ENCODE measurements at places on chromosomes 3 and 15.

- no peak for DNase-seq
Observed at GRCh38 chr3:139687431-139687830, 9.7 kb upstream of the NMNAT3 start.

GRCh38 chr15:32837935-32838334, 120.1 kb downstream of the GREM1 start:
- no peak for DNase-seq

DNA sequence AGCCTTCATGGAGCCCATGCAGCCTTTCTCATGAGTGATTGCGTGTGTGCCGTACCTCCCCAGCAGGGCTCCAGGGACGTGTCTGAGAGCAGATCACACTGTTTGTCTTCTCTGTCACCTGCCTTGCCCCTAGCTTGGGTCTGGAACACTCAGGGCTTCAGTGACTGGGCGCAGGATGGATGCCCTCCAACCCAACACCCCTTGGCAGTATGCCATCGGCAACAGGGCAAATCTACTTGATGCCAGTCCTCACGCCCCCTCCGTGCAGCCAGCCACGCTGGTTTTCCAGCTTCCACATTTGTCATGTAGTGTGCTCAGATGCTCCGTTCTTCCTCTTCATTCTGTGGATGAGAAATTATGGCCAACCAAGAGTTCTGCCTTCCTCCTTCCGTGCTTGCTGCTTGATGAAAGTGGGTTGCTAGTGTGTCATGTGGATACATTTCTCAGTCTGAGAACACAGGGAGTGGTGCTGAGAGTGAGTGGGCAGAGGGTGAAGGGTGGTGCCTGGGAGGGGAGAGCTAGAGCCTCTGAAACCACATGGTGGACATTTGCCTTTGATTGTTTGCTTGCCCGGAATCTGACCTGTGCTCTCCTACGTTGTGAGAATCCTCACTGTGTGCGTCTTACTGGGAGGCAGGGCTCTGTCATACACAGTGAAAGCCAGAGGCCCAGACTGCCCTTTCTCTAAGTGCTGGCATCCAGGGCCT, 97.2 kb downstream of the FAM43A start:
- DNase-seq, result no peak

DNA sequence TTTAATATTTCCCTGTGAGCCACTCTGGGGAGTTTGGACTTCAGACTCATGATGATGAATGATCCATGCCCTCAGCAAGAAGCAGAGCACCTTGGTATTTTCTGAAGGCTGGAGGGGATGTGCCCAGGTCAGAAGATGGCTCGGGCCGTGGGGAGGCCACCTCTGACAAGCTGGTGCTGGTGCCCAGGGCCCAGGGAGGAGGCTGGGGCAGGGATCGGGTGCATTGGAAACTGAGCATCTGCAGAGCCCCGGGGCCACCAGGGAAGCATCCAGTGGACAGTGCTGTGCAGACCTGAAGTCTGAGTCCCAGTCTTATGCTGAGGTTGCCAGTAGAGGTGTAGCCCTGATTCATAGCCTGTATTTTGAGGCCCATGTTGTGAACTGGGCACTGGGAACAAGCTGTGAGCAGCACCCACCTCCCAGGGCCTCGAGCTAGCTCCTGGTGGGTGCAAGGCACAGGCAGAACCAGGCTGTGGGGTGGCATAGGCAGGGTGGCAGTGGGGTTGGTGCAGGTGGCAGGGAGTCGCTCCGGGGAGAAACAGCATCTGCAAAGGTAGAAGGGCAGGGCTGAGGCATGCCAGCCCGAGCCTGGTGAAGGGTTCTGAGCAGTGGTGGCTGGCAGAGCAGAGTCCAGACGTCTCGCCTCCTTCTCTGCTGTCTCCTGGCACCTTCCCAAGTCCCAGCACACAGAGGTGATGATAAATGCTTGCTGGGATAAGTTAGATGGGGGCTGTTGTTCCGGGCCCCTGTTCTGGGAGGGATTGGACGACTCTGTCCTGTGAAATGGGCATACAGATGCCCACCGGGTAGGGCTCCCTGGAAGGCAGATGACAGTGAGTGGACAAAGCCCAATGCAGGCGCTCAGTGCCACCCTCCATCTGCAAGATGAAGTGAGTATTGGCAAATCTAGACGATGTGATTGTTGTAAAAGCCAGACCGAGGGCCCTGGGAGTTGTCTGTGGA, 10.6 kb downstream of the DNAJB8 start:
- no peak for DNase-seq

- DNase-seq, result no peak
Observed at GRCh38 chr3:172530566-172530965, 7.3 kb upstream of the TNFSF10 start.

DNA sequence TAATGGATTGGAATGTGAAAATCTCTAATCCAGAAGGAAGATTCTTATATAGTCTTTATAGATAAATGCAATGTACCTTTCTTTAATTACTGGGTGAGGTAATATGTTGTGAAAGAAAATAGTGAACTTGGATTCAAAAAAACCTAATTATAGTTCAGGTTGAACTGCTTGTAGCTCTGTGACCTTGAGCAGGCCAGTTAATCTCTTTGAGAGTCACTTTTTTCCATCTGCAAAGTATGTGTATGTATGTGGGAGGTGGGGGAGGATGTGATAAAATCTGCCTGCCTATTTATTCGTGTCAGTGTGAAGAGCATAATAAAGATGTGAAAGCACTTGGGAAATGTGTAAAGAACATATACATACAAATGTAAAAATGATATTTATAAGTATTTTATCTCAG, 34.4 kb downstream of the GLCE start:
- no peak for DNase-seq

DNA sequence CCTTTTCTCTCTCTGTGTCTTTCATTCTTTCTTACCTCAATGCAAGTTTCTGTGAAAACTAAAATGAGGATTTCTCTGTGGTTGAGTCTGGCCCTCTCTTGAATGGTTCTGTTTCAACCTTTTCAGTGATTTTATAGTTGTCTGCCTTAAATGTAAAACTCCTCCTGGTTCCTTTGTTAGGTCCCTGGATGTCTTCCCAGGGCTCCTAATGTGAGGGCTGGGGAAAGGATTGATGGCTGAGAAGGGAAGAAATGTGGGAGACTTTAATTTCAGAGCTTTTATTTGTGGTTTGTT, 90.6 kb upstream of the GRM7 start:
- no peak for DNase-seq

- no peak for DNase-seq
Observed at GRCh38 chr15:82539691-82540054, 584 bp downstream of the RPS17 start.

DNA sequence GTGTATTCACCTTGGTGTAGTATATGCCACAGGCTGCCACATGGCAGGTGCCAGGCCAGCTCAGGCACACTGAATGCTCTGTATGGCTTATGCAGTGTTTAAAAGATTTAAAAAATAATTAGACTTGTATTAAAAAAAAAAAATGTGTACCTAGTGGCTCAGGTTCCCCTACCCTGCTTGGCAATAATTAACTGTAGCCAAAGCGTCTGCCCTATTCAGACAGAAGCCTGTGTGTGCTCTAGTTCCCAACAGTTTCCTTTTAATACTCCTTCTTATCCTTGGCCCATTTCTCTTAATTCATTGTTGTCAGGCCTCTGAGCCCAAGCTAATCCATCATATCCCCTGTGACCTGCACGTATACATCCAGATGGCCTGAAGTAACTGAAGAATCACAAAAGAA, 752.2 kb upstream of the CFAP20DC start:
- no peak for DNase-seq

DNA sequence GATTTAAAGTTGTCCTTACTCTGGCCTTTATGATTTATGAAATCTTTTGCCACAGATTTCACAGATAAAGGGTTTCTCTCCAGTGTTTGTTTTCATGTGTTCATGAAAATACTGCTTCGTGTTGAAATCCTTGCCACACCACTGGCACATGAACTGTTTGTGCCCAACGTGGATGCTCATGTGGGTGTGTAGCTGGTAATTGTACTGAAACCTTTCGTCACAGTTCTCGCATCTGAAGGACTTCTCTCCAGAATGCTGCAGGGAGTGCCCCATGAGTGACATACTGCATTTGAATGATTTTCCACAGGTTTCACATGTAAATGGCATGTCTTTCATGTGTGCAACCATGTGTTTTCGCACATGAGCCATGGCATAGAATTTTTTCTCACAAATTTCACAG, 111.9 kb downstream of the DOCK3 start:
- DNase-seq, result no peak

DNA sequence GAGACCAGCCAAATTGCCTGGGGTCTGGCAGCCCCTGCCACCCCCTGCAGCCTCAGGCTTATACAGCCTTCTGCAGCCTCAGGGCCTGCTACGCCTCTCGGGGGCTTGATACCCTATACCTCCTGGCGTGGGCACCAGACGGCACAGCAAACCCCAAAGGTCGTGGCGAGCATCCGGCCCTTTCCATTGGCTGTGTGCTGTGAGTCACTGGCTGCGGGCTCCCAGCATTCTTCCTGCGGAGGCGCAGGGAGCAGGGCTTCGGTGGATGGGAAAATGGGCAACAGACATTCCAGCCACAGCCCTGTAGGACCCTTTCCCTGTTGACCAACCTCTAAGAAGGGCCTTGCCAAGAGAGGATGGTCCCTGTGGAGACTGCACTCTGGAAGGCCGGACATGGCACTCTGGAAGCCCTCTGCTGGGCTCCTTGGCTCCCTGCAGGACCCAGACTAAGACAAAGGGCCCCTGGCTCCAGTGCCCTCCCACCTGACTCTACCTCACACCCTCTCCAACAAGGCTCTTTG, 59.6 kb downstream of the ITGA11 start:
- no peak for DNase-seq

GRCh38 chr3:102132370-102132769, 283.1 kb downstream of the NFKBIZ start:
- DNase-seq, result no peak
